ENCODE measurements at places on chromosomes 2 and 18.

GRCh38 chr2:28668880-28669279, 82.8 kb upstream of the PPP1CB start:
- DNase-seq: no peak

- DNase-seq: no peak
Measured at GRCh38 chr2:387980-388421, 100.1 kb upstream of the ALKAL2 start.

DNA sequence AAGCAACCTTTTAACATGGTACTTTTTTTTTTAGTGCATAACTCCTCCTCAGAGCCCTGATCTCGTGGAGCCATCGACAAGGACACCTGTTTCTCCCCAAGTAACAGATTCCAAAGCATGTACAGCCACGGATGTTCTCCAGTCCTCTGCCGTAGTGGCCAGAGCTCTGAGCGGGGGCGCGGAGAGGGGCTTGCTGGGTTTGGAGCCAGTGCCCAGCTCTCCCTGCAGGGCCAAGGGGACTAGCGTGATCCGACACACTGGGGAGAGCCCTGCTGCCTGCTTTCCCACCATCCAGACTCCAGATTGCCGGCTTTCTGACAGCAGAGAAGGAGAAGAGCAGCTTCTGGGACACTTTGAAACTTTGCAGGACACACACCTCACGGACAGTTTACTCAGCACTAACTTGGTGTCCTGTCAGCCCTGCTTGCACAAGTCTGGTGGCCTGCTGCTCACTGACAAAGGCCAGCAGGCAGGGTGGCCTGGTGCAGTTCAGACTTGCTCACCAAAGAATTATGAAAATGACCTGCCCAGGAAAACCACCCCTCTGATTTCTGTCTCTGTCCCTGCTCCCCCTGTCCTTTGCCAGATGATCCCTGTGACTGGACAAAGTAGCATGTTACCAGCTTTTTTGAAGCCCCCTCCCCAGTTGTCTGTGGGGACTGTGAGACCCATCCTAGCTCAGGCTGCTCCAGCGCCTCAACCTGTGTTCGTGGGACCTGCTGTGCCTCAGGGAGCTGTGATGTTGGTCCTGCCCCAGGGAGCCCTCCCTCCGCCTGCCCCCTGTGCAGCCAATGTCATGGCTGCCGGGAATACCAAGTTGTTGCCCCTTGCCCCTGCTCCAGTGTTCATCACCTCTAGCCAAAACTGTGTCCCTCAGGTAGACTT, 4.5 kb downstream of the KLF11 start:
- no peak for DNase-seq

DNA sequence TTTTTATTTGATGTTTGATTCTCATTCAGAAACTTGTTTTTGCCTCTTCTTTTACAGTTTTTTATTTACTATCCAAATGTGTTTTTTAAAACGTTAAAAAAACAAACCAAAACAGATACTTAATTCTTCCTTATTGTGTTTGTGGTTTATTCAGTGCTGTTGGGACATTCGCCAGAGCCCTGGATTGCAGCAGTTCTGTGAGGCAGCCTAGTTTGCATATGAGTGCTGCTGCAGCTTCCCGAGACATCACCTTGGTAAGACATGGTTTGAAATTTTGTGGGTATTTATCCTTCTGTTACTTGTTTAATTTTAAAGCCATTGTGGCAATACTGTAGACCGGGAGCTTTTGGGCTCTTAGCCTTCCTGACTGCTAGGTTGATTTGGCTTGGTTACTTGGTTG, 91.2 kb downstream of the MTA3 start:
- no peak for DNase-seq

DNA sequence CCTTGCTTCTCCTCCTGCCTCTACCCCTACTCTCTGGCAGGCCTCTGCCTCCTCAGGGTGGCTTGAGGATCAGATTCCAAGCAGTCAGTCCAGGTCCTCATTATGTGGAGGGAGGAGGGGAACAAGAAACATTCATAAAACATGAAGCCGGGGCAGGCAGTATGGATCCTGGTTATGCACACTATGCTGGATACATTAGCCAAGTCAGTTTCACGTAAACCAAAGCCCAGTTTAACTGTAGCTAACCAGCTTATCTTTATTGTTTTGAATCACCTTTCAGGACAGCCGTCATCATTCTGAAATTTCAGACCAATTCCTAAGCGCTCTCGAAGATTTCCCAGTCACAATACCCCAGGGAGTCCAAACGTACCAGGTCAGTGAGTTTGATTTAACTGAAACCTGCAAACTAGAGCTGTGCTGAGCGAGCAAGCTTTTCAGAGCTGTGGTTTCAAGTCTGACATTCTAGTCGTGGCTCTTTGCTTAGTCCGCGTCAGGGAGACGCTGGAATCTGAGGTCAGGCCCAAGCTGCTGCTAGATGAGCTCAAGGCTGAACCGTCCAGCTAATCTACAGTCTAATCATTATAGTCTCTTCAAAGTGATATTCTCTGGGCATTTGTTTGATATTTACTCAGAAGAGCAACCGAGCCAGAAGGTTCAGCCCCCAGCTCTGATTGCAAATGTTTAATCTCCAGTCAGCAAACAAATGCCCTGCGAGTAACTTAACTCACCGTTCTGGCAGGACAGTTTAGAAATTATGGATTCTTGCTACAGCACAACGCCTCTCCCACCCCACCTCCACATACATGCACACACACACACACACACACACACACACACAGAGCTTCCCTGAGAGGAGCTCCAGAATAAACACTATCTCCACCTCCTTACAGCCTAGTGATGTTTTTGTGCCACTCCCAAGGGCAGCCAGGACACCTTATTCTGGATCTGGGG, 63.8 kb upstream of the BZW1 start:
- DNase-seq: no peak

DNA sequence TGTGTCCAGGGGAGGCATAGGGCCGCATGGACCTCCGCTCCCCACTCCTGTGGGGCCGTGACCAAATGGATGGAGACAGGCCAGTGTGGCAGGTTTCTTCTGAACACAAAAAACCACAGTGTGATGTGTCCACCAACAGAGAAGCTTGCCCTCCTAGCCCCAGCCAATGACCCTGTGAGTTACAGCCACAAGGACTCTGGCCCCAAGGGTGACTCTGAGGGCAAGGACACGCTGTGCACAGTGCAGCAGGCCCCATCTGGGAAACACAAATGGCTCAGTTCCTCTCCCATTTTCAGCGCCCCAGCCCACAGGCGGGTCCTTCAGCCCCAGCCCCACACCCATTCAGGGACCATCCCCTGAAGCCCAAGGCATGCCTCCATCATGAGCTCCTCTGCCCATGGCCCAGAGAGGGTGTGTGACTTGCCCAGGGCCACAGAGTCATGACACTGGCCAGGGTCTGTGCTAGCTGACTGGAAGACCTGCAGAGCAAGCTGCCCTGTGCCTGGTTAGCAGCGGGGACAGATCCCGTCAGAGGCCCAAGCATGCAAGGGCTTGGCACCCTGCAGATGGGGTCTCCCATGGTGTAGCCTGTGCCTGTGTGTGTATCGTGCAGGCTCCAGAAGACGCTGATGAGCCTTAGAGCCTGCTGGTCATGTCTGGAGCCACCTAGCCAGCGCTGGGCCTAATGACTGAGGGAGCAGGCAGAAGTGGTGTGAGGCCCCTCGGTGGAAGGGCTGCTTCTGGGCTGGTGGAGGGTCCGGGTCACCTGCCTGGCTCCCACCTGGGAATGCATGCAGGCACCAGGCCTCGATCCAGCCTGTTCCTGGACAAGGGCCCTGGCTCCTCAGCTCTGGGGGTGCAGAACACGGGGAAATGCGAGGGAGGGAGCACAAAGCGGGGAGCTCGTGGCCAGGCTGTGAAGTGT, 47.7 kb downstream of the HS6ST1 start:
- DNase-seq: no peak

DNA sequence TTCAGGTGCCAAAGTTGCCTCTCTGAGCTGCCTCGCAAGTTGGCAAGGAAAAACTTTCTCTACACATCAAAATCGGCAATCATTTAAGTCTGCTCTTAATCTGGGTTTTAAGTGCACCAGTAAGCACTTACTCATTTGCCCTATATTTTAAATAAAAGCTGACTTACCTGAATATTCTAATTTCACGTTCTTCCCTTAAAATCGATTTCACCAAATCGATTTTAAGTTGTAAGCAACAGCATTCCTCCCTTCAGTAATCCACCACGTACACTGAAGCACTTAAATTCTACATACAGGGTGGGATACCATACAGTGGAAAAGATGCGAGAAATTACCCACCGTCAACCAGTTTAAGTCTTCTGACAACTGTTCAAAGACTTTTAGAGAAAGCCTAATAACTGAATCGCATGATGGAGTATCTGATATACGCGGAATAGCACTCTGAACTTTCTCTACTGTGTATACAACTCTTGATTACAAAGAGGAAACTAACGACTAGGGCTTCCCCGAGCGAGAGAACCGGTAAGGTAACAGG, 1.6 kb downstream of the PPP3R1 start:
- DNase-seq: no peak
